Right lobe of liver (tissue), 6 donors: ENCODE measurements at places on chromosomes 7 and 10.

DNA sequence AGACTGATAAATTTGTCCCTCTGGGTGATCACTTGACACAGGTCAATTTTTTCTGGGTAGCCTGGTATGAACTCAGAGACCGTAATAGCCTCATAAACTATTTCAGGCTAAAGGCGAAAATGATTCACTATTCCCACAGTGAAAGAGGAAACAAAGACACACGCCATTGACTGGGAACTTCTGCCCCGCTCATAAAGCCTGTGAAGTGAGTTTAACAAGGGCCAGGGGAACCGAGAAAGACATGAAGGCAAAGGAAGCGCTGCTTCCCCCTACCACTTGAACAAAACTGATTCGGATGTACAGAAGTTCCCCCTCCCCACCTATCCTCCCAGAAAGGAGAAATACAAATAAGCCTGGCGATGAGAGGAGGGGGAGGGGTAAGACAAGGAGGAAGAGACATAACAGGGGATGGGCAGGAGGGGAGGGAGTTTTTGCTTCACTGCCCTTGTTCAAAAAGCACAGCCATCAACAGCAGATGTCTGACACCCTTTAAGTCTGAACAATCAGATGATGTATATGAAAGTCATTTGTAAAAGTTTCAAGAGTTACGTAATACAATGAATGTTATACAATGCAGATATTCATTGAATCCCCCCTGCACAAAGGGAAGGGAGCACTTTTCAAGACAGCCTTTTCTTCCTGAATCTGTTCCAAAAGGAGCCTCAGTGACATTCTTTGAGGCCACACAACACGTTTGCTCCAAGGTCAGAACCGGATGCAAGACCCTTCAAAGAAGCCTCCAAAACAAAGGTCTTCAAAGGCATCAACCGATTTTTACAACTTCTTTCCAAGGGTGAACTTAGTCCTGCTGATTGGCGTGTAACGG, 734 bp downstream of the ABCB4 start:
- DNase-seq, result no peak

DNA sequence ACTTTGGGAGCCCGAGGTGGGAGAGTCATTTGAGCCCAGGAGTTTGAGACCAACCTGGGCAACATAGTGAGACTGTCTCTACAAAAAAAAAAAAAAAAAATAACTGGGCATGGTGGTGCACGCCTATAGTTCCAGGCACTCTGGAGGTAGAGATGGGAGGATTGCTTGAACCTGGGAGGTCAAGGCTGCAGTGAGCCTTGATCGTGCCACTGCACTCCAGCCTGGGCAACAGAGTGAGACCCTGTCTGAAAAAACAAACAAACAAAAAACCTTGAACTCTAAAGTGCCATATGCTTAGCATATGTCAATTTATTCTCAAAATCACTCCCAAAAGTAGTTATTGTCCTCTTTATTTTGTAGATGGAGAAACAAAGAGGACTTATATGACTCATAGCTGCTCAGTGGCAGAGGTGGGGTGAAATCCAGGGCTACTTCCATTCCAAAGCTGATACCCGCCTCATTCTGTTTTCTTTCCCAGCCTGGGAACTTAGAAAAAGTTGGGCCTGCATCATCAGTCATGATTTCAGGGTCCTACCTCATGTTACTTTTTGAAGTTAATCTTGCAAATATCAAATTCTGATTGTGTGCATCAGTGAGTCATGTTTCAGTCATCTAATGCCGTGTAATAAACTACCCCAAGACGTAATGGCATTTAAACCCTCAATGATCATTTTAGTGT, 13.3 kb downstream of the DHTKD1 start:
- DNase-seq, result no peak

GRCh38 chr7:40356312-40356711, 221.5 kb downstream of the SUGCT start:
- no peak for DNase-seq

DNA sequence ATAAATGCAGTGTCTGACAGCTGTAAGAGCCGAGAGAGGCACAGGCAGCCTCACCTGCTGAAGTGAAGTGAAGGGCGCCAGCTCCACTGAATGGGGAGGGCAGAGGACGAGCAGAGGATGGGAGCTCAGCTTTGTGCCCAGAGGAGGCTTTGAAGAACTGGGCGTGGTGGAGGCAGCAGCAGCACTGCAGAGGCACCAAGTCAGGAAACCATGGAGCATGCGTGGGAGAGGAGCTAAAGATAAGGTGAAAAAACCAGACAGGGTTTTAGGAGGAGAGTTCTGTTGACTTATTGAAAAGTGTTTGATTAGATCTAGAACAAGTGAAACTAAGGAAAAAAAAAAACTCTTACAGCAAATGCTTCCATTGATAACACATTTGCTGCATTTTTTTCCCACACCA, 216.4 kb downstream of the CXCL12 start:
- no peak for DNase-seq

GRCh38 chr10:12628964-12629766, 279.8 kb downstream of the CAMK1D start:
- DNase-seq, result no peak

- DNase-seq, result no peak
Measured at GRCh38 chr7:121541457-121541856, 145.3 kb upstream of the FAM3C start.

- DNase-seq, result no peak
Measured at GRCh38 chr10:77964811-77965210, 38.3 kb upstream of the DLG5 start.

- DNase-seq, result no peak
Measured at GRCh38 chr7:128356546-128357216, 4.8 kb downstream of the PRRT4 start.

DNA sequence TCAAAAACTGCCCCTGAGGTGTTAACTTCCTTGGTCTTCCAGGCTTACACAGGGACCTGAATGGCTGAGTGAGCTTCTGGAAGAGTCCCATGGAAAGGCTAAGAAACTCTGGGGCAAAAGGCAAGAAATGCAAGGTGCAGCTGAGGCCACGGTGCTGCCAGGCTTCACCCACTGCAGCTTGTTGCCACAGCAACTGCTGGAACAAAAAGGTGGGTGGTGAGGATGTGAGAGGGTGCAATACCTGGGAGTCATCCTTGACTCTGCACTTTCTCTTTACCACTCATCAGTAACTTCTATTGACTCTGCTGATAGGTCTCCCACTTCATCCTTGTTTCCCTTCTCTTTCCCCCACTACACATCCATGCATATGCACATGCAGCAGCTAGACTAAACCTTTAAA, 258.6 kb downstream of the BMPER start:
- DNase-seq, result no peak

DNA sequence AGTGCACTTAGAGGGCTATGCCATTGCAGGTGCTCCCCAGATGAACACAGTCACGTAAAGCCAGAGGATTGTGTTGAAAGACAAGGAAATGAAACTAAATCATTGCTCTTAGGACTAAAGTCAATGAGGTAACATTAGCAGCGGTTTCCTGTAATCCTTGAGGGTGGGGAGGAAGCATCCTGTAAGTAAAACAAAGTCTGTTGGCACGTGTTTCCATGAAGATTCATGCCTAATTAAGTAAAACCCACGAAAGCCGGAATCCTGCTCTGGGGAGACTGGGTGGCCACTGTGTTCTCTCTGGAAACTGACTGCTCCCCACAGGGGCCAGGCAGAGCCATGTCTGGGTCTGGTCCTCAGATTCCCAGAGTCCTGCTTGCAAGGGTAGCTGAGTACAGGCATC, 18.3 kb downstream of the STEAP1B start:
- DNase-seq, result no peak

GRCh38 chr10:75111907-75112679, 637 bp downstream of the SAMD8 start:
- peak; percentile 65 for DNase-seq
